ENCODE measurements at places on chromosomes 7 and 10.
A peak's percentile ranks its signal among the peaks of the same experiment; 100 is the strongest.

DNA sequence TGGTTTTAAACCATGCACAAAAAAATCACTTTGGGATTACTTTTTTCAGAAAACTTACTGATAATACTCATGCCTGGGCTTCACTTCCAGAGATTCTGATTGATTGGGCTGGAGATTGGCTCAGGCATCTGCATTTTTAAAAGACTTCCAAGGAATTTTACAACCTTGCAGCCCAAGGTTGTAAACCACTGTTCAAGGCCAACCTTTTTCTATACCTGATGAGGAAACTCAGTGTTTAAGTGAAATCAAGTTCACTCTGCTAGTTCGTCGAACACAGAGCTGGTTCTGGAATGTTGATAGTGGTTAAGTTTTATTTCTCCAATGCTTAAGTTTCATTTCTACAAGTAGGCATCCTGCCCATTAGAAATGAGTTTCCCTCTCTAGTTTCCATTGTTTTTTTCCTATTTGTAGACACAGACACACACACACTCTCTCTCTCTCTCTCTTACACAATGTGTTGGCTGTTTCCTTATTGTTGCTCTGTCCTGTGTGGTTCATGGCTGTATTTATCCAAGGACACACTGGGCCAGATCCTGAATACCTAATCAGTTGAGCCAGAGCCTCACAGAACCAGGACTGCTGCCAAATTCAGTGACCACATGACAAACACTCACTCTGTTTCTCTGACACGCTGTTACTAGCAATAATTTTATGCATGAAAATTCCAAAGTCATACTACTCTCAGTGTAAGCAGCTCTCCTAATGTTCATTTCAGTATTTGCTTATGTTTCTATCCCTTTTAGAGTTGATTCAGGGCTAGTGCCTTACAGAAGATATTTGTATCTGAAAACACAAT lies 3.7 kb upstream of the IFIT1B start:
- DNase-seq: no peak

GRCh38 chr10:79324032-79324695 lies 23.1 kb upstream of the PPIF start:
- no peak for DNase-seq

- no peak for DNase-seq
Observed at GRCh38 chr7:38863601-38864291, 45.2 kb downstream of the VPS41 start.

- DNase-seq: no peak
Observed at GRCh38 chr10:126977216-126977615, 72.0 kb downstream of the DOCK1 start.

DNA sequence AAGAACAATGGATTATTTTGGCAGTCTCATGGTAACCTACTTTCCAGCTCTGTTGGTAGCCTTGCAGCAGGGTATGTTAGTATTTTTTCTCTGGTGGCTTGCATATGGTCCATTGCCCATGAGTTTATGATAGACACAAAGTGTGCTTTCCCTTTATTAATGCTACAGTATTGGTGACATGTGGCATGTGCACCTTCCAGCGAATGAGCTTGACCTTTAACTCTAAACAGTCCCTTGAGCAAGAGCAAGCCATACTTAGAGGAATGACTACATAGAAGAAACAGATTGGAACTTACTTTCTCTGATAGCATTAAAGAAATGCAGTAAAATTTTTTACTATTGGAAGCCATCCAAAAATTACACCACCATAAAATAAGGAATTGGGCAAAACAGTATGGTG lies 73.9 kb downstream of the VTI1A start:
- DNase-seq: no peak

- no peak for DNase-seq
Observed at GRCh38 chr7:2180081-2180480, 52.7 kb downstream of the MAD1L1 start.

- DNase-seq: no peak
Observed at GRCh38 chr10:124532106-124532641, 70.6 kb downstream of the LHPP start.

GRCh38 chr10:69464801-69465401 lies 13.6 kb downstream of the TSPAN15 start:
- no peak for DNase-seq

GRCh38 chr10:31771331-31771831 lies 157.2 kb downstream of the ARHGAP12 start:
- DNase-seq: no peak

DNA sequence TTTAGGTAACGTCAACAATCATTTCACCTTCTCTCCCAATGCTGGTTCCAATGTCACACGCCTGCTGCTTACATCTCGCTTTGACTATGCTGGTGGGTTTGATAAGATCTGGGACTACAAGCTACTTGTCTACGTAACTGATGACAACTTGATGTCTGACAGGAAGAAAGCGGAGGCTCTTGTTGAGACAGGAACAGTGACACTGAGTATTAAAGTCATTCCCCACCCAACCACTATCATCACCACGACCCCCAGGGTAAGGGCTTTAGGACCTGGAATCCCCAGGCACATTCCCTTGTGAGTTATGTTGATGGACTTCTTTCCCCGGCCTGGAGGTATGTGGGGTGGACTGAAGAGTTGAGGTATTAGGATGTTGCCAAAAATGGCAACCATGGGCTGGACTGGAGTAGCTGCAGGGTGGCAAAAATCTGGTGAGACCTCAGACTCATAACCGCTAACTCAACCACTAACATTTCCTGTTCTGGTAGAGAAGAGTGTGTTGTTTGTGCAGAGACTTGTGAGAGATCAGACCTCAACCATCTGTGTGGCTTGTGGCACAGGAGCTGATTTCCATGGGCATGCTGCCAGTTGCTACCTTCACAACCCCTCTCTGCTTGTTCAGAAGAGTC lies 59.2 kb downstream of the CDHR3 start:
- peak; percentile 77 for DNase-seq

GRCh38 chr7:83655951-83656556 lies 7.1 kb upstream of the SEMA3E start:
- DNase-seq: no peak

- no peak for DNase-seq
Observed at GRCh38 chr7:116165717-116166116, 44.6 kb upstream of the TES start.

DNA sequence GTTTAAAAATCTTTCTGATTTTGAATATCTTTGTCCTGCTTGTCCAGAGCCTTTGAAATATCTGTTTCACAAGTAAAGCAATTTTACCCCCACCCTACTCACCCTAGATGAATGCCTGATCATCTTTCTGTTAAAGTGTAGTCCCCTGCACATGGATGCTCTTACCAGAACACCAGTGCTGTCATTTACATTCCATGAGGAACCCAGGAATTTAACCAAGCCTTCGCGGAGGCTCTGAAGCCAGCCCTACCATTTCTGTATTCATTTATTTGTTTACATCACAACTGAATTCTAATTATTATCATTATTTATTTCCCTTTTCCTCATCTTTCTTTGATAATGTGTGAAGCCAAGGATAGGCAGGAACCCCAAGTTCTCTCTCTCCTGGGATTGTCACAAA lies 167.8 kb upstream of the MYO3A start:
- no peak for DNase-seq

DNA sequence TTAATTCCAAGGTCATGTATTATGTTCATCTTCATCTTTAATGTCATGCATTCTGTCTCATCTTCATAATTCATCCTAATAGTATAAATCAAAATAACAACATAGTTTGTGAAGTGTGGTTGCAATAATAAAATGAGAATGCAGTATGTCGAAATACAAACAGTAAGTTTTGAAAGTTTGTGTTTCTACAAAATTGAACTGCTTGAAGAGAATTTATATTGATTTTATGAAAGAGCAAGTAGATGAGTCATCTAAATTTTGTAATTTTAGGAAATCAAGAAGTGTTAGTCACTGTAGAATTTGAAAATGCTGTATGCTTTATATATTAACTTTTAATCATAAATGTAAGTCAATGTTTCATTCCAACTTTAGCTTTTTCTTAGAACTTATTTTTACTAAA lies 190.5 kb upstream of the PPP1R3A start:
- DNase-seq: no peak

DNA sequence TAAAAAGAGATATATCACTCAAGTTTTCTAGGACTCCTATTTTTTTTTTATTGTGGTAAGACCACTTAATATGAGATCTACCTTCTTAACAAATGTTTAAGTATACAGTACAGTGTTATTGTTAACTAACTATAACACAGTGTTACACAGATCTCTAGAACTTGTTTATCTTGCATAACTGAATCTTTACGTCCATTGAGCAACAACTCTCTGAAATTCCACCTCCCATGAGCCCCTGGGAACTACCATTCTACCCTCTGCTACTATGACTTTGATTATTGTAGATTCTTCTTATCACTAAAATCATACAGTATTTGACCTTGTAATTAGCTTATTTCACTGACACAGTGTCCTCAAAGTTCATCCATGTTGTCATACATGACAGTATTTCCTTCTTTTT lies 22.5 kb upstream of the REEP3 start:
- DNase-seq: no peak

GRCh38 chr10:126130271-126130710 lies 233.9 kb downstream of the FANK1 start:
- no peak for DNase-seq

- no peak for DNase-seq
Observed at GRCh38 chr7:147136352-147136751, 1019.8 kb downstream of the CNTNAP2 start.

DNA sequence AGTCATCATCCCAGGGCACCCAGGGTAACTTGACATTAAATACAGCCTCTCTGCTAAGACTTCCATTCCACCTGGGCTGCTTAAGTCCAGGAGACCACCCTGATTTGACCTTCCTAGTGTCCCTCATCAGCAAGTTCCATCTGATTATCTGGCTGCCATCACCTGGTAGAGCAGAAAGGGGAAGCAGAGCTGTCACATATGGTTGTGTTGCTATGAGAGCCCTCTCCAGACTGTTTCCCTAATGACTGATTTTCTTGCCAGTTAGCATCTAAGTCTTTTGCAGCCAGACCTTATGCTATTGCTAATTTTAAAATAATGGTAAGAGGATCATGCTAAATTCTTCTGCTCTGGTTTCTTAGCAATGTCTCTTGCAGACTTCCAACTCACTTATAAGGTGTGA lies 38.7 kb downstream of the KCNH2 start:
- no peak for DNase-seq

GRCh38 chr10:86905429-86905828 lies 52.0 kb downstream of the MMRN2 start:
- DNase-seq: no peak

- DNase-seq: no peak
Observed at GRCh38 chr10:22685926-22686325, 28.5 kb downstream of the PIP4K2A start.

- DNase-seq: peak; percentile 21
Observed at GRCh38 chr7:66886152-66886551, 34.9 kb upstream of the TMEM248 start.

- no peak for DNase-seq
Observed at GRCh38 chr7:146146831-146147486, 30.4 kb downstream of the CNTNAP2 start.

DNA sequence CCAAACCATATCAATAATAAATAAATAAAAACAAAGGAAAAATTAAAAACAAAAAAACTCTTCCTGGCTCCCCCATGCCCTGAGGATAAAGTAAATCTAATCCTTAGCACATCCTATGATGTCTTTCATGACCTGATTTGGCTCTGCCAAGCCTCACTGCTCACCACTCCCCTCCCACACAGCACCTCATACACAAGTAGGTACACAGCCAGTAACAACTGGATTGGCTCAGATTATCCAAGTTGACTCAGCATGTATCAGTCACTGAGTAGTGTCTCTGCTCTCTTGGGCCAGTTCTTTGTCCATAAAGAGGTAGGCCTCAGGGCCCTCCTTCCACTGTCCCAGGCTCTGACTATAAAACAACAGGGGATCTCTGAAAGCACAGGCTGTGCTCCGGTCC lies 99.6 kb downstream of the STRA8 start:
- DNase-seq: no peak

GRCh38 chr10:86979296-86979818 lies 11.1 kb downstream of the ADIRF start:
- DNase-seq: no peak

GRCh38 chr10:113414543-113414942 lies 138.3 kb upstream of the HABP2 start:
- DNase-seq: no peak

GRCh38 chr10:29227201-29227600 lies 61.7 kb upstream of the LYZL1 start:
- no peak for DNase-seq

DNA sequence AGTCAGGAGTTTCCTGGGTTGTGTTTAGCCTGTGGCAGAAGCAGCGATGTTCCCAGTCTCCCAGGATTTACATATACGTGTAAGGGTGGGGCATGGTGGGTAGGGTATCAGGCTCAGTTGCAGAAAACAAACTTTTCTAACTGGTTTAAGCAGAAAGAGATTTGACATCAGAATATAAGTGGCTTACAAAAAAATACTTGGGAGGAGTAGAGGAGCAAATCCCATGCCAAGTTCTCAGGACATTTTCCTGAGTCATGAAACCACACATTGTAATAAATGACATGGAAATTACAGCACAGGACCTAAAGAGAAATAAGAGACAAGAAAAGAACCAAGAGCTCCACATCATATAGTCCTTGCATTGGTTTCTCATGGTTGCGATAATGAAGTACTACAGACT lies 26.2 kb upstream of the FRMD4A start:
- no peak for DNase-seq

DNA sequence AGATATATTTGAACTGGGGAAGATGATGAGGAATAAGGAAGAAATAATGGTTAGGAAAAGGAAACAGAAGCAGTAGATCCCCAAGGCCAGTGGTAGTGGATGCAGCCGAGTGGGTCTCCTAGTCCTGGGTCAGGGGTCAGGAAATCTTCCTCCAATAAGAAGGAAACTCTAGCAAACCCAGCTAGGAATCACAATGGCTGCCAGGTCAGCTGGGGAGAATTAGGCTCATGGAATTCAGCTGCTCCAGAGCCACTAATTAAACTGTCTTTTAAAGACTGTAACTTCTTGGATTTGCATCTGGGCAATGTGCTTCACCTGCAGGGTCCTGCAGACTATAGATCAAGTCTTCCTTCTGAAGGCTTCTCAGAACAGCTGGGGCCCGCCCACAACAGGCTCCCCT lies 644.4 kb downstream of the KCNMA1 start:
- DNase-seq: no peak

DNA sequence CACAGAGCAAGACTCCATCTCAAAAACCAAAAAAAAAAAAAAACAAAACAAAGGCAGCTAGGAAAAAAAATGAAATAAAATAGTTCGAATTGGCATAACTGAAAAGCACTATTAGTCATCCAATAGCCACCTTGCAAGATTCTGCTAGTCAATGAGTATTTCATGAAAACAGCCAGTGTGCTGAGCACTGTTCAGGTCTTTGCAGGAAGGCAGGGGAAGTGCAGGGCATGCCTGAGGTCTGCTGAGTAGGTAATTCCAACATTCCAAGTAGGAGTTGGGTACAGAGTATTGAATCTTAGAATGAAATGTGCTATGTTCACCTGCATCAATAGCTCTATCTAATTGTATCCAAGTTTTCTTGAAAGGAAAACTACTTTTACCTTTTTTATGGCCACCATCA lies 22.9 kb downstream of the ABRAXAS2 start:
- DNase-seq: no peak
